ENCODE measurements at places on chromosomes 3 and 15. TPM values are rescaled to one million over a fixed set of nuclear protein-coding genes. Genes with fewer than 3 reads are reported as not detected.

VWA5B2 gene
- total RNA-seq: 1.7 TPM

NOX5 gene
- total RNA-seq: not detected

MESP2 gene
- total RNA-seq: not detected

SLC15A2 gene
- 9.3 TPM for total RNA-seq

NRROS gene
- total RNA-seq: 0.49 TPM

SLC24A5 gene
- not detected for total RNA-seq

STAC gene
- total RNA-seq: 3.9 TPM

CCR3 gene
- total RNA-seq: not detected

ERICH6 gene
- total RNA-seq: 0.25 TPM

RCCD1 gene
- 9.6 TPM for total RNA-seq

CADPS gene
- total RNA-seq: 202 TPM

SAMMSON gene
- not detected for total RNA-seq

PIGBOS1 gene
- 3.2 TPM for total RNA-seq

PODXL2 gene
- 178 TPM for total RNA-seq

FBXW12 gene
- 1.5 TPM for total RNA-seq

IL17RD gene
- total RNA-seq: 47.5 TPM

GOLGA6D gene
- under 0.01 TPM for total RNA-seq

MYZAP gene
- total RNA-seq: 0.25 TPM

CAPN3 gene
- total RNA-seq: 0.49 TPM

ELL3 gene
- 2.2 TPM for total RNA-seq

MAP4 gene
- total RNA-seq: 215 TPM

GOLGA8T gene
- 0.49 TPM for total RNA-seq

CLDN18 gene
- total RNA-seq: under 0.01 TPM

NPAP1 gene
- 0.49 TPM for total RNA-seq

KIF23 gene
- total RNA-seq: 4.7 TPM

USP3 gene
- 58.0 TPM for total RNA-seq

PLCH1 gene
- 12.0 TPM for total RNA-seq

TERC gene
- total RNA-seq: 55.3 TPM

SLC2A2 gene
- not detected for total RNA-seq

LMCD1 gene
- total RNA-seq: 1.2 TPM

CFAP20DC gene
- total RNA-seq: 1.2 TPM

CNTN6 gene
- total RNA-seq: 10.8 TPM

SERPINI1 gene
- 105 TPM for total RNA-seq

PAK6 gene
- 14.3 TPM for total RNA-seq

ACVR2B gene
- total RNA-seq: 32.9 TPM

KIF15 gene
- total RNA-seq: 6.4 TPM

NEK10 gene
- total RNA-seq: 18.7 TPM

DENND6A gene
- total RNA-seq: 31.7 TPM

A4GNT gene
- total RNA-seq: not detected

ZNF621 gene
- 12.5 TPM for total RNA-seq

LRRC31 gene
- total RNA-seq: not detected

KLHL6 gene
- 0.49 TPM for total RNA-seq

ZNF662 gene
- total RNA-seq: 15.0 TPM

MIX23 gene
- 13.8 TPM for total RNA-seq

AHSG gene
- not detected for total RNA-seq

ATP13A5 gene
- total RNA-seq: 0.49 TPM

WDR72 gene
- under 0.01 TPM for total RNA-seq

NMNAT3 gene
- 7.4 TPM for total RNA-seq

SPATA12 gene
- not detected for total RNA-seq

HRG gene
- total RNA-seq: not detected

Data from temporal lobe (tissue), 4 donors.